ENCODE measurements at places on chromosomes 5 and 9.

GRCh38 chr5:110917161-110917875, 154.2 kb upstream of the TSLP start:
- H3K4me3 ChIP-seq, result no peak overlapping the region
- peaks cover 13% of the 10 kb centered on the region for H3K27me3 ChIP-seq
- DNase-seq, result no peak

DNA sequence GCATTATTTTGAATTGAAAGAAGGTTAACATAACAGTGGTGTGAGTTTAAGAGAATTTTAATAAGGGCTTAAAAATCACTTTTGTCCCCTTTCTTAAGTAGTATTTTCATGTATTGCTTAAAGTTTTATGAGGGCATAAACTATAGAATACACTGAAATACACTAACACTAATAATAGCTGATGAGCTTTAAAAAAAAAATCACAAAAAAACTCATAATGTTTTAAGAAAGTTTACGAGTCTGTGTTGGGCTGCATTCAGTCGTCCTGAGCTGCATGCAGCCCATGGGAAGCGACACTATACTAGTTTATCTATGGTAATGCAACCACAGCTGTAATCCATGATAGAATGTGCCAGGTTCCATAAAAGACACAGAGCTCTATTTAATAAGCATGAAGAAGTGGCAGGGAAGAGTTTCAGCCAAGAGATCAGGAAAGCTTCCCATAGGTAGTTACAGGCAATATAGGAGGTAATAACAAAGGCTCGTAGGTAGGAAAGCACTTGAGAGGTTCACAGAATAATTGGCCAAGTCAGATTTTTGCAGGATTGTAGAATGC, 4.5 kb downstream of the SREK1IP1 start:
- peaks cover 47% of the 10 kb centered on the region for H3K4me1 ChIP-seq
- H3K27ac ChIP-seq, result no peak overlapping the region
- DNase-seq, result no peak
- no peaks in the 10 kb centered on the region for H3K27me3 ChIP-seq
- no peak overlapping the region for H3K4me3 ChIP-seq
- H3K36me3 ChIP-seq, result peaks cover 5% of the 10 kb centered on the region

DNA sequence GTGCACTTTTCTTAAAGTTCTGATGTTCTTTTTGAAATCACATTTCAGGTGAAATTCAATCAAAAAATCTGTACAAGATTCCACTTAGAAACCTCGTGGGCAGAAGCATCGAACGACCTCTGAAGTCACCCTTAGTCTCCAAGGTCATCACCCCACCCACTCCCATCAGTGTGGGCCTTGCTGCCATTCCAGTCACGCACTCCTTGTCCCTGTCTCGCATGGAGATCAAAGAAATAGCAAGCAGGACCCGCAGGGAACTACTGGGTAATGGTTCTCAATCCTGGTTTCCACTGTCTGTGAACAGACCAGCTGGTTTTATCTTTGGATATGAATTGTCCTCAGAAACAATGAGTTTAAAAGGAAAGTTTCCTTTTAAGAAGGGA, 8.1 kb upstream of the SLC2A8 start:
- H3K4me1 ChIP-seq, result peaks cover 25% of the 10 kb centered on the region
- H3K27ac ChIP-seq, result peak overlapping the region; percentile 14
- H3K27me3 ChIP-seq, result no peaks in the 10 kb centered on the region
- DNase-seq, result no peak
- H3K36me3 ChIP-seq, result no peaks in the 10 kb centered on the region

GRCh38 chr5:88269222-88269771, 652 bp upstream of the TMEM161B start:
- peak overlapping the region; percentile 94 for H3K27ac ChIP-seq
- peaks cover 53% of the 10 kb centered on the region for H3K4me1 ChIP-seq
- peaks cover 34% of the 10 kb centered on the region for H3K36me3 ChIP-seq
- DNase-seq, result no peak

DNA sequence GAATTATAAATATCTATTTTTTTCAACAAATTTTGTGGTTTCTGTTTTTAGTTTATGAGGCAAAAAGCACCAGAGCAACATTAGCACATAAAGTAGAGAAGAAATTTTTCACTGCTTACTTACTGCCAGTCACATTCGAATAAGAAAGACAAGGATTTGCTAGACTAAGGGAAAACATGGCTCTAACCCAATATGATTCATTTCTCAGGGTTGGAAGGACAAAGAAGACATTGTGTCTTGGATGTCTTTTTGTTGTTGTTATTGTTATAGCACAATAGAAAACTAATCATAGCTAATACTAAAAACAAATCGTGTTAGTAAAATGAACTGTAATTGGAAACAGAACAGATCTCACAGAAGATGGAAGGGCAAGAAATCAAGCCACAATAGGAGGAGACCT, 90.9 kb upstream of the SLCO6A1 start:
- H3K4me3 ChIP-seq, result no peak overlapping the region
- peaks cover 6% of the 10 kb centered on the region for H3K36me3 ChIP-seq
- DNase-seq, result no peak
- no peak overlapping the region for H3K27ac ChIP-seq
- H3K27me3 ChIP-seq, result no peaks in the 10 kb centered on the region
- H3K4me1 ChIP-seq, result no peaks in the 10 kb centered on the region

Measured in neural crest cell (in vitro differentiated cells).